ENCODE measurements at places on chromosomes 4 and X.

GRCh38 chrX:120315776-120316175 is 4.5 kb upstream of the TMEM255A start:
- no peak for DNase-seq

DNA sequence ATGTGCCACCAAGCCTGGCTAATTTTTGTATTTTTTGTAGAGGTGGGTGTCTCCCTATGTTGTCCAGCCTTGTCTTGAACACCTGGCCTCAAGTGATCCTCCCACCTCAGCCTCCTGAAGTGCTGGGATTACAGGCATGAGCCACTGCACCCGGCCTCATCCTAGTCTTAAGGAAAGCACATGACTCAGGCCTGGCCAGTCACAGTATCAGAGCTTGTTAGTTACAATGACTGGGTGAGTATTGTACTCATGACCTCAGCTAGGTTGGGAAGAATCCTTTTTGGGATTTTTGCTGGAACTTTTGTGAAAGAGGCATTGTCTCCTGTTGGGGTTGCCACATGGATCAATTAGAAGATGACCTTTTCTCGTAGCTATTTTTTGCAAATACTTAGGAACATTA is 292.8 kb downstream of the RAPGEF2 start:
- DNase-seq, result no peak

DNA sequence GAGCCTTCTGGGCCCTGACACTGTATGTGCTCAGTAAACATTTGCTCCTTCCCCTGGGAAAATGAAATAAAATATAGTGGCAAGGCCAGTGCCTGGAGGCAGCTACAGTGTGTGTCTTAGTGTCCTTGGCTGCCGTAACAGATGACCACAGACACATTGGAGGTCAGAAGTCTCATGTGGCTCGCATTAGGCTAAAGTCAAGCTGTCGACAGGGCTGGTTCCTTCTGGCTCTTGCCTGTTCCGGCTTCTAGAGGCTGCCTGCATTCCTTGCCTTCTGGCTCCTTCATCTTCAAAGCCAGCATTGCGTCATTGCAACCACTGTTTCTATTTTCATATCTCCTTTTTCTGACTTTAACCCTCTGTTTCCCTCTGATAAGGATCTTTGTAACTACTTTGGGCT is 83.6 kb upstream of the STX18 start:
- DNase-seq, result no peak

GRCh38 chr4:42703813-42704212 is 46.9 kb upstream of the ATP8A1 start:
- DNase-seq, result no peak

DNA sequence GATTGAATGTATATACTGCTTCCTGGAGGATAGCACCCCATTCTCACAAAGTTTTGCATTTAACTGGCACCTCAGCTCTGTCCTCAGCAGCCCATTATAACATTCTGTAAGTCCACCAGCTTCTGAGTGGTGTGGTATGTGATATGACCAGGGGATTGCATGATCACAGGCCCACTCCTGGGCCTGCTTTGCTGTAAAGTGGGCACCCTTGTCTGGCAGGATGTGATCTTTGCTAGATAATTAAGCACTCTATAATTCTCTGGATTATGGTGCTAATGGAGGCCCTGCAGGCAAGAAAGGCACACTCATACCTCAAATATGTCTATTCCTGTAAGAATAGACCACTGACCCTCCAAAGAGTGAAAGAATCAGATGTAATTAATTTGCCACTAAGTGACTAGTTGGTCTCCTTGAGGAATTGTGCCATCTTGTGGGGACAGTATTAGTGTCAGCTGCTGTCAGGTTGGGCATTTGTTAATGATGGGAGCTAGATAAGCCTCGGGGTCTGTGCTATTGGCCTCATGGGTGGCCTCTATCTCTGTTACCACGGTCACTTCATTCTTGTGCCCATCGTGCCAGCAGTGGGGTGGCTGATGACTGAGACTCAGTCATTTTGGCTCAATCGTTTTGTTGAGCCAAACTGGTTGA is 2.2 kb upstream of the CFI start:
- peak; percentile 12 for DNase-seq

DNA sequence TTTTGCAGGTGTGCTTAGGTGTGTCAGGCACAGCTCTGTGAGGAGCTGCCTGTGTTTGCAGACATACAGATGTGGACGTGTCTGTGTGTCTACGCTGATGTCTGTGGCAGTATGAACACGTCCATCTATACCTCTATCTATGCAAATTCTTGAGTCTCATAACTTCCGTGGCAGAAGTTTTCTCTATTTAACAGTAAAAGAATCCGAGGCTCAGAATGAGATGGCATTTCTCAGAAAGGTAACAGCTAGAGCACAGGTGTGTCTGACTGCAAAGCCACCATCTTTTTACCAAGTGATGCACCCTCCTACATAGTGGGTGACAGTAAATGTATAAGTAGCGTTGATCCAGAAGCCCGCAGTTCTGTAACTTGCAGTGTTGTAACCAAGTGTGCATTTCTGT is 39.9 kb upstream of the CYP4V2 start:
- no peak for DNase-seq

DNA sequence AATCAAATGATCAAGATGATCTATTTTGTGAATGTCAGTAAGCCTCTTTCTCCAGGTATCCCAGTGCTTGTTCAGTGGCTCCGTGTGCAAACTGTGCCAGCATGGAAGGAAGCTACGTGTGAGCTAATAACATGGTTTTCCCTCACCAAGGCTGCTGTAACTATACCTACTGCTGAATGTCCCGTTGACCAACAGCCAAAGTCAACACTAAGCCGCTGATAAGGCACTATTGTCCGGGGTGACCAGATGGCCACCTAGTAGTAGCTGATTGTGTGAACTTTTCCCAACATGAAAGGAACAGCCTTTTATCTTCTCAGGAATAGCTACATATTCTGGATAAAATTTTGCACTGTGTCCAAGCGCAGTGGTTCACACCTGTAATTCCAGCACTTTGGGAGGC is 58.0 kb upstream of the ABCG2 start:
- DNase-seq, result no peak

GRCh38 chr4:119125931-119126330 is 9.7 kb upstream of the MYOZ2 start:
- DNase-seq, result no peak

DNA sequence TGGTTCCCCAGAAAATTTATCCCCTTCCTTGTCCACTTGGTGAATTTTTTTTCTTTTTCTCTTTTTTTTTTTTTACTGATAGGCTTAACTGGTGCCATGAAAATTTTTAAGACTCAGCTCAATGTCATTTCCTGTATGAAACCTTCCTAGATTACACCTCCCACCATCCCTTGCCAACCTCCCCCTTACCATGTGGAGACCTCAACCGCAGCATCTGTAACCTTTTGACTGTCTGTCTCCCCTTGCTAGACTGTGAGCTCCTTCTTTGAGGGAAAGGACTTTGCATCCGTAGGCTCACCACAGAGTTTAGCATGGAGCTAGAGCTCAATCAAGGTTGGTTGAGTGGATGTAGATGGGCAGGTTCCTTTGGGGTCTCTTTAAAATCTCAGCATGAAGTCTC is 5.2 kb upstream of the PGRMC1 start:
- DNase-seq, result no peak

- DNase-seq, result no peak
These were observed 3.0 kb upstream of the SLC25A6 start for GRCh38 chrX:1394731-1395501.

GRCh38 chr4:33751050-33751449 is 2493.3 kb downstream of the ARAP2 start:
- DNase-seq, result no peak

GRCh38 chr4:61379406-61379805 is 179.3 kb downstream of the ADGRL3 start:
- DNase-seq, result no peak

DNA sequence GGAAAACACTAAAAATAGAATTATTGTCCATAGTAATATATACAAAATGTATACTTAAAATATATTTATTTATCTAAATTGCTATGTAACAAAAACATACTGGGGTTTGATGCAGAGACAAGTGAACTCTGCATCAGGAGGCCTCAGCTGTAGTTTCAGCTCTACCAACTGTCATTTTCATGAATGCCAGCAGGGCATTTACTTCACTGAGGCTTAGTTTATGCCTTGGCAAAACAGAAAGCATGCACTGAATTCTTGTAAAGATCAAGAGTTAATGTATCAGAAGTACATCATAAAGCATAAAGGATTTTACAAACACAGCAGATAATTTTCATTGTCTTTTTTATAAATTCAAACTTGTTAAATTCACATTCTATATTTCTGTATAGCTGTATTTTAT is 577.0 kb downstream of the C4orf33 start:
- no peak for DNase-seq

GRCh38 chr4:35247047-35247446 is 997.3 kb downstream of the ARAP2 start:
- no peak for DNase-seq

GRCh38 chrX:20309806-20310205 is 43.1 kb upstream of the RPS6KA3 start:
- DNase-seq, result no peak

DNA sequence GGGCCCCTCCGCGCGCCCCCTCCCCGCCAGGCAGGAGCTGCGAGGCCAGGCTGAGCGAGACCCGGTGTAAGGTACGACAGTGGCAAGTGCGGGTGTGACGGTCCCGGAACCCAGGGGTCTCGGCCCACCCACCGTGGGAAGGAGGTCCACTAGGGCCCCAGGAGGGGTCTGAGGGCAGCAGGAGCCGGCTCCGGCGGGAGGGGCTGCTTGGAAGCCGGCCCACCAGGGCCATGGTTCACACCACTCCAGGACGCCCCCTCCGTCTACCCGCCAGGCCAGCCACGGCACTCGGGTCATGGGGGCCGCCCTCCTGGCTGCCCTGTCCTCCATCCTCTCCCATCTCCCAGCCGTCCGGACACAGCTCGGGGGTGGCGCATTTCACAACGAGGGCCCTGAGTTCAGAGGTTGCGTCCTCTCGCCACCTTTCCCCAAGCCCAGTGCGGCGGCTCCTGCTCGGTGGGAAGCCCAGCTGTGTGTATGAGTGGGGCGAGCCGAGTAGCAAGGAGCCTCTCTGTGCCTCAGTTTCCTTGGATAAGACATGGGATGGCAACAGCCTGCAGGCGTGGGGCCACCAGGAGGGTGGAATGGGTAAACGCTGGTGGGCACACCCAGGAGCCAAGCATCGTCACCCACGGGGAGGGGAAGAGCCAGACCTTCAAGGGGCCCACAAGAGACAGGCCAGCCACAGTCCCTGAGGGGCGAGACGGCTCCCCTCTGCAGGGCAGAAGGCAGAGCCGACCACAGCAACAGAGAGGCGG is 81.3 kb downstream of the FAM53A start:
- DNase-seq, result no peak

- DNase-seq, result no peak
These were observed 49.3 kb upstream of the CD40LG start for GRCh38 chrX:136598631-136599030.

- DNase-seq, result no peak
These were observed 222.7 kb upstream of the LNX1 start for GRCh38 chr4:53813998-53814397.

DNA sequence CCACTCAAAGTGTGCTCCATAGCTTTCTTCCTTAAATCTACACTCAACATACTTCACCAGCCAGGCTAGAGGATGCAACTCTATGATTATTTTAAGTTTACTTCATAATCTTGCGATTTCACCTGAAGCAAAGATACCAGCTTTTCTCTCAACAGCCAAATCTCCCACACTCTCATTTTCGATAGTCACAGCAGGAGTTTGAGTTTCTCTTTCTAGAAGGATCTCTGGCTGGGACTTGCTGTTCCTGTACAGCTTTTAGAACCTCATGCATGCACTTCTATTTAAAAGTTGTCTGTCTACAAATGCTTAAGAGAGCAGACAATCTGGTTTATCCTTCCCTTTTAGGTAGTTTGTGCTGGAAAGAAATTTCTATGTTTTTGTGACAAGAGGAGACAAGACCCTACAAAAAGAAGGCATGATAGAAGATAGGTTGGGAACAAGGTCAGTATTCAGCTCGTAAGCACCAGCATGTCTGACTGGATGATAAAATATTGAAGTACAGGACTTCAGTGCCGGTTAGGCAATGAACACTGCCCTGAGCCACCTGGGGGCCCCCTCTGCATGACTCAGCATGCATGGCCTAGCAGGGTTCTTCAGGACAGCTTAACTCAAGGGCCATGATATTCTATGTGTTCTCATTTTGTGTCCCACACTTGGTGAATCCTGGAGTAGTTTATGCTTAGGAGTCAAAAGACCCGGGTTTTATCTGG is 65.6 kb downstream of the ATXN3L start:
- DNase-seq, result no peak

DNA sequence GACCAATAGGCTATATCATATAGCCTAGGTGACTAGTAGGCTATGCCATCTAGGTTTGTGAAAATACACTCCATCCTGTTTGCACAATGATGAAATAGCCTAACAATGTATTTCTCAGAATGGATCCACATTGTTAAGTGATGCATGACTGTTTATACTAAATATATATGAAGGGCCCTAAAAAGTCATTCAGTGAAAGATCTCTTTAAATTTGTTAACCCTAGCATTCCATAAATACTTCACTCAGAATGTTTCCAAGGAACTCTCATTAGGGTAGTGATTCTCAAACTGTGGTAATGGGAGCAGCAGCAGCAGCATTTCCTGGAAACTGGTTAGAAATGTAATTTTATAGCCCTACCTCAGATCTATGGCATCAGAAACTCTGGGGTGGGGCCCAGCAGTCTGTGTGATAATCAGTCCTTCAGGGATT is 74.9 kb downstream of the PRRG1 start:
- DNase-seq, result no peak

DNA sequence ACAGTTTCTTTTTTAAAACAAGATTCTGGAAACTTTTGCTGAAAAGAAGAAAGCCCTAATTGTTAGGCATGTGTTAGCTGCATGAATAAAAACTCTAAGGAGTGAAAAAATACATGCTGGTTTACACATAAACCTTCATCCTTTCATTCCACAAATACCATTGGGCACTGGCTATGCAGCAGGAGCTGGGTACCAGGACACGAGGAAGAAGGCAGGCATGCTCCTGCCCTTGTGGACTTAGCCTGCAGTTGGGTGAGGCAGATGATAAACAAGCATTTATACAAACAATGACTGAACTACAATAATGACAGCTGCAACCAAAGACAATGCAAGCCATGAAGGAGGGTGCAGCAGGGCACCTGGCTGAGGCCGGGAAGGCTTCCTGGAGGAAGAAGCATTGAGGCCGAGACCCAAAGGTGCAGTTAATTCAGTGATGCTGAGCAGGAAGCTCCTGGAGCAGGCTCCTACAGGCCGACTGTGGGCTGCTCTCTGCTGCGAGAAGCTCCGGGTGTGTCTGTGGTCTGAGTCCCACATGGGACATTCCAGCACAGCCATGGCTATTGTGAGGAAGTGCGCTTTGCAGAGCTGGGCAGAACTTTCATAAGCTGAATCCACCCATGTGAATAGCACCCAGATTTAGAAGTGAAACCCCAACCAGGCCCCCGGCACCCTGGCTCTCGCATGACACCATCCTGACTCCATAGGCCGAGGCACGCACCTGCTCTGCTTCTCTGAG is 44.0 kb upstream of the MXD4 start:
- no peak for DNase-seq

- no peak for DNase-seq
These were observed 5.3 kb downstream of the GAGE10 start for GRCh38 chrX:49308604-49309269.

- no peak for DNase-seq
These were observed at the start of gene TMEM271 for GRCh38 chr4:576245-576821. TMEM271 (minus strand) TSS chr4:576295; CDS start chr4:576062, 233 bp downstream.
